HAP-1 (cell line): ENCODE measurements at places on chromosomes 13 and 19.

GRCh38 chr13:51887468-51887867, 25.7 kb downstream of the CCDC70 start:
- DNase-seq: no peak

DNA sequence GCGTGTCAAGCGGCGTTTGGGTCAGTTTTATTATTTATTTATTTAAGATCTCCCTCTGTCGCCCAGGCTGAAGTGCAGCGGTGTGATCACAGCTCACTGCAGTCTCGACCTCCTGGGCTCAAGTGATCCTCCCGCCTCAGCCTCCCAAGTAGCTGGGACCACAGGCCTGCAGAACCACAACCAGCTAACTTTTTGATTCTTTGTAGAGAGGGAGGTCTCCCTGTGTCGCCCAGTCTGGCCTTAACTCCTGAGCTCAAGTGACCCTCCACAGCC, 713 bp downstream of the MRPS12 start:
- no peak for DNase-seq

GRCh38 chr13:98892821-98893220, 85.0 kb downstream of the DOCK9 start:
- DNase-seq: no peak

GRCh38 chr13:44380404-44381165, 7.0 kb downstream of the SERP2 start:
- DNase-seq: no peak

- DNase-seq: no peak
Measured at GRCh38 chr13:84571264-84571663, 689.0 kb upstream of the SLITRK1 start.

DNA sequence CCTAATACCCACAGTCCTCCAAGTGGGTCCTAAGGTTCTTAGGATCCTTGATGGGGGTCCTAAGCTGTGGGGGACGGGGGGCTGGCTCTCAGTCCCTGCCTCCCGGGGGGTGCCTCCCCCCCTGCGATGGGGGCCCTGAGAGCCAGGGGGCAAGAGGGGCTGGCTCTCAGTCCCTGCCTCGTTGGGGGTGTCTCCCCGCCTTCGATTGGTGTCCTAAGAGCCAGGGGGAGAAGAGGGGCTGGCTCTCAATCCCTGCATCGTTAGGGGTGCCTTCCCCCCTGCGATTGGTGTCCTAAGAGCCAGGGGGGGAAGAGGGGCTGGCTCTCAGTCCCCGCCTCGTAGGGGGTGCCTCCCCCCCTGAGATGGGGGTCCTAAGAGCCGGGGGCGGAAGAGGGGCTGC, 37.0 kb downstream of the SLC25A30 start:
- no peak for DNase-seq

DNA sequence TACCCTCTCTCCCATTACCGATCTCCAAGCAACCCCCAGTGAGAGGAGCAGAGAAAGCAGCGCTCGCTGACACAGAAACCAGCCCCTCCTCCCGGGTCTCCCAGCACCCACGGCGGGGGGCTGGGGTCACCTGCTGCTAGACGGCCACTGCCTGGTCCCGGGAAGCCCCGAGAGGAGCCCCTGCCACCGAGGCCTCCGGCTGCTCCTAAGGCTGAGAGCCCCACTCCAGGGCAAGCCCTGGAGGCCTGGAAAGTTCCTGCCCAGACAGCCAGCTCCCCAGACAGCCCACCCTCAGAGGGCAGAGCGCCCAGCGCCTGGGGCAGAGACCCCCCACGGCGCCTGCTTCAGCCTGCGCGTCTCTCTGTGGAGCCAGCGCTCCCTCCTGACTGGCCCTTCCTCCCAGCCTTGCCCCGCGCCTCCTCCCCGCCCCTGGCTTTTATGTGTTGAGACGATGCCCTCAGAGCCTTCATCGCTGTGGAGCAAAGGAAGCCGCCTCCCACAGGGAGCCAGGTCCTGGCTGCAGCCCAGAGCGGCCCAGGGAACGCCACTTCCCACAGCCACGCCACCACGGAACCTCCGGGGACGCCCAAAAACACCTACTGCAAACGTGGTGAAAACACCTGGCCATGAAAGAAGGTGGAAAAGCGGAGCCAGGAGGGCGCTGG, 51.1 kb downstream of the MLLT1 start:
- DNase-seq: no peak

GRCh38 chr13:65595916-65596315, 1634.2 kb downstream of the PCDH9 start:
- DNase-seq: no peak

- DNase-seq: no peak
Measured at GRCh38 chr13:113124211-113124970, 1.8 kb downstream of the F10 start.

DNA sequence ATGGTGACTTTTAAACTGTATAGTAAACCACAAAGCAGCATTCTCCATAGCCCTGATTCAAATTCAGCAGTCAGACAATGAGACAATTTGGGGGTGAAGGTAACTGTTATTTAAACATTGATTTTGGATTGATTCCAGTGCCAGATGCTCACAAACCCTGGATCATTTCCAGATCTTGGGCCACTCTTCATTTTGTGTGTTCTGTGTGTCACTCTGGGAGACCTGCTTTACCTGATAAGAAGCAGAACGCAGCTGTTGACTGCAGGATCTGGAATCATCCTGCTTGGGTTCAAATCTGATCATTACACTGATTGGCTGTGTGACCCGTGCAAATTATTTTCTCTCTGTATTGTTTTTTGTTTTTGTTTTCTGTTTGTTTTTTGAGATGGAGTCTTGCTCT, 4.0 kb upstream of the PCDH8 start:
- DNase-seq: no peak

DNA sequence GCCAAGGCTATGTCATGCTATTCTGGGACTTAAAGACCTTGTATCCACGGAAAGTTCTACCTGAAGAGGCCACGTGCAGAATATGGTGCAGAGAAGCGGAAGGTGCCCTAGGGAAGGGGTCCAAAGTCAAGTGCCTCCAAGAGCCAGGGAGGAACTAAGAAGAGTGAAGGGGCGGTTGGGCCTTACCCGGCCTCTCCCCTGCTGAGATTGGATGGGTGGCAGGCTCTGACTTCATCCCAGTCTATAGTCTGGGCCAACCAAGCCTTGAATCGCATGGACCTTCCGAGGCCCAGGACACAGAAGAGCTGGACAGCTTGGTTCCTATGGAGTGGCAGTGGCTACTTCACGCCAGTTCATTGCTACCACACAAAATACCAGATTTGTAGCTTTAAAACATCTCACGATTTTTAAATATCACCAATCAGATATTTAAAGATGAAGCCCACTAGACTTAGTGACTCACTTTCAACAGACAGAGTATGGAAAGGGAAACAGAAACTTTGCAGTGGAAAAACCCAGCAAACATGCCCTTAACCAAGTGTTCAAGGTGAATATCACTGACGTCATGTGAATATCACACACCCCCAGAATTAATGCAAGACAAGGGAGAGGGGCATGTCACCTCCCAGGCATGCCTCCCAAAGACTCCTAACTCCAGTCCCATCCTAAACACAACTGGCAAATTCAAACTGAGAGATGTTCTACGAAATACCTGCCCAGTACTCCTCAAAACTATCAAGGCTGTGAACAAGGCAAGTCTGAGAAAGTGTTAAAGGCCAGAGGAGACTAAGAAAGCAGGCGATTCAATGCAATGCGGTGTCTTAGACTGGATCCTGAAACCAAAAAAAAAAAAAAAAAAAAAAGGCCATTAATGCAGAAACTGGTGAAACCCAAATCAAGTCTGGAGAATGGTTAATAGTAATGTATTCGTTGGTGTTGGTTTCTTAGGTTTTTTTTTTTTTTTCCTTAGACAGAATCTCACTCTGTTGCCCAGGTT, 10.2 kb downstream of the C19orf12 start:
- DNase-seq: no peak

- DNase-seq: no peak
Measured at GRCh38 chr13:29577136-29578051, 18.1 kb downstream of the SLC7A1 start.

DNA sequence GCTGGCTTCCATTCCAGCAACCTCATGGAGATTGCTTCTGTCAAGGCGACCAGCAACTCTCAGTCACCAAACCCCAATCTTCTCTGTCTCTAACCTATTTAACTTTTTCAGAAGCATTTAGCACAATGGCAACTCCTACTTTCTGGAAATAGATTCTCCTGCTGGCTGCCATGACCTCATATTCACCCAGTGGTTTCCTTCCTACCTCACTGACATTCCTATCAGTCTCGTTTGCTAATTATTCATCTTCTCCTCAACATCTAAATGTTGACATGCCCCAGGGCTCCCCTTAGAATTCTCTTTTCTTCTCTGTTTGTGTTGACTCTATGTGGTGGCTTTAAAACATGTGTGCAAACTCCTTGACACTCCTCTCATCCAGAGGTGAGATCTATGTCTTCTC, 106.7 kb downstream of the OLFM4 start:
- no peak for DNase-seq

DNA sequence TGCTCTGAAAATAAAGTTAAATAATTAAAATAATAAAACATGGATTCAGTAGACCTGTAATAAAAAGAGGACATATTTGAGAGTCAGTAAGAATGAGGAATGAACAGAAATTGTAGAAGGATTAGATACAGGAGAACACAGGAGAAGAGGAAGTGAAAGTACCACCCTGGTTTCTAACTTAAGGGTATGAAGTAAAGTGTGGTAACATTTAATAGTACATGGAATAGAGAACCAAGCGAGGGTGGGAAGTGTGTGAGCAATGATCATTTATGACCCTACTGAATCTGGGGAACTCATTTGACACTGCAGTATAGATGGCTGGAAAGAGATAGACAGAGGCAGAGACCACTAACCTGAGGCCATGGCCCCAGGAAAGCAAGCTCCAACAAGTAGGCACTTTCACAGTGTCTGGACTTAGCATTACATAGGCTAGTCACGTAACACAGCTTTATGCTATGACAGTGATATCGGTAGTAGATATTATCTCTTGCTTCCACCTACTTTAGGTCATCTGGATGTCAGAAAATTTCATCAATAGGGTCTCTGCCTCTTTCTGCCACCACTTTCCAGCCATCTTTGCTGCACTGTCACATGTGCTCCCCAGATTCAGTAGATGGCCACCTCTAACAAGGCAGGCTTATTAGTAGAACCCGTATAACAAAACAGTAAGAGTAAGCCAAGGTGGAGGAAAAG, 633.9 kb upstream of the MIR17HG start:
- no peak for DNase-seq

GRCh38 chr19:38838986-38839761, 7.6 kb upstream of the ECH1 start:
- no peak for DNase-seq

DNA sequence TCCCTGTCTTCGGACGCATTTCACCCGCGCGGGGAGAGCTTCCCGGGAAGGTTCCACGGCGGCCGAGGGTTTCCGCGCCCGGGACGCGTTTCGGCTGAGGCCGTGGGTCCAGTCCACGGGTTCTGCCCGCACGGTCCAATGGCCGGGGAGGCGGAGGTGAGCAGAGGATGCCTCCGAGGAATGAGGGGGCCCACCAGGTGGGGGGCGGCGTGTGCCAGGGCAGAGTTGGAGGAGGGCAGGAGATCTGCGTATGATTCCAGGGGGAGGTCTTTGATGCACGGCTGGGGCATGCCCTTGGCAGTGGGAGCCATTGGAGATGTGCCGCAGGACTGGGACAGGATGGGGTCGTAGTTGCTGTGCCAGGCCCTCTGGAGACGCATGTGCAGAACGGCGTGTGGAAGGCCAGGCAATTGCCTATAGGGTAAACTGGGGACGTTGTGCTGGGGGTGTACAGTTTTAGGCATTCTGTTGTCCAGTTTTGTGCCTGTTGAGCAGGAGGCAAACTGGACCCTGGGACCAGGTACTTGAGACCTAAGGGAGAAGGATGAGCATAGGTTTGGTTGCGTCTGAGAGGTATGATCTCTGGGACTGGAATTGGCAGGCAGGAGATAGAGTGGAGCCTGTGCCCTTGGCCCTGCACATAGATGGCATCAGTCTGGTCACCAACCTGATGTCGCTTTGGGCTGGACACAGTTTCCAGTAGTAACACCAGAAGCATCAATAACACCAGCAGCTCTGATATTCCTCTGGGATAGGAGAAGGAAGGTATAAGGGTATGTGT, 751 bp downstream of the ZNF584 start:
- no peak for DNase-seq

- DNase-seq: no peak
Measured at GRCh38 chr13:103006641-103007426, 59.4 kb downstream of the SLC10A2 start.

GRCh38 chr19:17479325-17479791, 9.0 kb downstream of the SLC27A1 start:
- no peak for DNase-seq

DNA sequence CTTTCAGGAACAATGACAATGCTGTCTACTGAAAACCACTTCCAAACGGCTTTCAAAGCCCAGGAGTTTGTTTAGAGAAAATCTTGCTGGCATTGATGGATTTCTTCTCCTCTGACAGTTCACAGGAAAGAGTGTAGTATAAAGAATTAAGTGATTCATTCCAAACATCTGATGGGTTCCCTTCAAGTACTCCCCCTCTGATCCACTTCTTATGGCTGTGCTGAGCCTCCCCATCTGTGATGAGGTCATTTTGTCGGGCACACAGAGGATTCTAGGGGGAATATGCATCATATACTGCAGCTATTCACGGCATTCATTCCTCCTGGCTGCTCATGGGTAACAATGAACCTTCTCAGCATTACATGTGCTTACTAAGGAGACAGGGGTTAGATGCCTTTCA, 107.9 kb downstream of the RGCC start:
- DNase-seq: no peak

DNA sequence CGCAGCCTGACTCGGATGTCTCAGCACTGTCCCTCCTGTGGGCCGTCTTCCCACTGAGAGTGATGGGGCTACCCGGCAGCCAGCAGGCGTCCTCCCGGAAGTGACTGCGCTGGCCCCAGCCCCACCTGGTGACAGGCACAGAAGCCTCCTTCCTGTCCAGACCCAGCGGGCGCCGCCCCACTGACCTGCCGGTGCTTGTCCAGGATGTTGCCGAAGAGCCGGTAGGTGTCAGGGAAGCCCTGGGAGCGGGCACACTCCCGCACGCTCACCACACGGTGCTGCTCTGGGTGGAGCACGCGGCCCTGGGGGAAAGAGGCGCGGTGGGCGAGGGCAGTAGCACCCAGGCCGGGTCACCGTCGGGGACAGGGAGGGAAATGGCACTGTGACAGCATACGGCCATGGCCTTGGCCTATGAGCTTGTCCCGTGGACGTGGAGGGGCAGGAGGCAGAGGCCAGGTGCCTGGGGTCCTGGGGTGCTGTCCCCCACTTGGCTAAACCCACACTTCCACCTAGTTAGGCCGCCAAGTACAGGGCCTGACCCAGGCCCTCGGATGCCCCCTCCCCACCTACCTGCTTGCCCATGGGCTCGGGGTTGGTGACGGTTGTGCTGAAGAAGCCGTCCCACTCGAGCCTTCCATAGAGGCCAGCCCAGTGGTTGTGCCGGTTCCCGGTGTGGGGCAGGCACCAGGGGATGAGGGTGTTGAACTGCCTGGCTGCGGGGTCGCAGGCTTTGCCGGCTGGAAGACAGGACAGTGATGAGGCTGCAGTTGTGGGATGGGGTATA, 16.0 kb upstream of the EIF3G start:
- DNase-seq: no peak

DNA sequence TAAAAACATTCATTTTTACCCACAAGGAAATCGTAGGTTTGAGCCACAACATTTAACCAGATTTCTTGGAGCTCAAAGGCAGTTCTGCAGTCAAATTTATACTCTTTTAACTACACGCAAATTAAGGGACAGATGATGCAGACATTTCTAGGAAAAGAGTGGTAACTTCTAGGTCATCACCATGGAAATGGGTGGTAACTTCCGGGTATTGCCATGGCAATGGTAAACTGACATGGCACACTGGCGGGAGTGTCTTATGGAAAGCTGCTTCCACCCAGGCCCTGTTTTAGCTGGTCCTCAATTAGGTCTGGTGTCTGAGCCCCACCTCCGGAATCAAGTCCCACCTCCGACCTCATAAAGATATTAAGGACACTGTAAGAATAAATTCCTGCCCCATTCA, 10.4 kb upstream of the LYPD5 start:
- no peak for DNase-seq

- DNase-seq: no peak
Measured at GRCh38 chr13:98513837-98514236, 63.1 kb downstream of the STK24 start.
